ENCODE measurements at places on chromosomes 11 and 22. TPM values are rescaled to one million over a fixed set of nuclear protein-coding genes. Genes with fewer than 3 reads are reported as not detected.

The OR52N4 gene
- total RNA-seq = 1.6 TPM

The KRTAP5-11 gene
- not detected for total RNA-seq

The VPREB3 gene
- total RNA-seq = not detected

The MUC15 gene
- not detected for total RNA-seq

The MAML2 gene
- 38.3 TPM for total RNA-seq

The SAA4 gene
- total RNA-seq = not detected

The CASTOR1 gene
- total RNA-seq = 13.7 TPM

The PHOX2A gene
- total RNA-seq = not detected

The OR5D18 gene
- not detected for total RNA-seq

The FOSL1 gene
- 0.39 TPM for total RNA-seq

The ASPHD2 gene
- total RNA-seq = 4.1 TPM

The MYO7A gene
- 0.20 TPM for total RNA-seq

DNA sequence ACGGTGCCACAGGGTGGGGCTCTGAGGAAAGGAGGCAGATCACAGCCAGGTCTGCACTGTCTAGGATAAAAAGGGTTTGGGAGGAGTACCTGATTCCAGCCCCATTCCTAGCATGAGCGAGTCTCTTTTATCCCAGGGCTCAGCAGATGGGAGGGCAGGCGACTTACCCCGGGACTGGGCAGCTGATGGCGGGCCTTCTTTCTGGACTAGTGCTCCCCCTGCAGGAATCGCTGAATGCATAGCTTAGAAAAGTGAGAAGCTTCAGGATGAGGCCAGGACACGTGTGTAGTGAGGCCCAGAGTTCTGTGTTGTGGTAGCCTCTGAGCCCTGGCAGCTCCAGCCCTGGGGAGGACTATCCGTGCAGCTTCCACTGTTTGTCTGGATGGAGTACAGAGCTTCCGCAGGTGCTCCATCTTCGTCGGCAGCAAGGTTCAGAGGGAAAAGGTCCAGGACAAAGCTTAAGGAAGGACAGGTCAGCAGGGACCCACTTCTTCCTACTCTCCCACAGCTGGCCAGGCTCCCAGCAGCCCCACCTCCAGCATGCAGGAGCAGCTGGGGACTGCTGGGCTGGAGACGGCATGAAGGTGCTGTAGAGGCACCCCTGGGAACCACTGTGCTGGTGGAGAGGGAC, 30.4 kb downstream of the COMMD9 start:
- DNase-seq = no peak

GRCh38 chr11:114215871-114216795, 80.1 kb upstream of the NNMT start:
- DNase-seq = no peak

- DNase-seq = no peak
These were observed 1014.1 kb downstream of the LRRC4C start for GRCh38 chr11:40445391-40445790.

- no peak for DNase-seq
These were observed 66.9 kb upstream of the TENM4 start for GRCh38 chr11:79507706-79508105.

GRCh38 chr22:30201945-30202344, 44.6 kb downstream of the LIF start:
- DNase-seq = no peak

DNA sequence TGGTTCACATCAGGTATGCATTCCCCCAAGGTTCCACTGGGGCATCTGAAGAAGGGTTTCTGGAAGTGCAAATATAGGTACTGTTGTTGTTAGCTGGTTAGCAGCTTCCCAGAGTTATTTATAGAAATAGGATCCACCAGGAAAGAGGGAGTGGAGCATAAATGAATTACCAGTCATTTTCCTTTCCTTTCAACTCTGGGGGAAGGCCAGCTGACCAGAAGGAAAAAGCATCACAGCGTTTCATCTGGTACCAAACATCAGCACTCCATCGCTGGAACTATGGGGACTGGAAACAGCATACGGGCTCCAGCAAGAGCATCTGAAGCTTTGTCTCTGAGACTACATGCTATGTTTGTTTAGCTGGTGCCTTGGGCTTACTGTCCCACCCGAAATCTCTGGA, 378.2 kb upstream of the NARS2 start:
- DNase-seq = no peak

GRCh38 chr11:134383576-134384221, 28.3 kb downstream of the B3GAT1 start:
- DNase-seq = no peak

DNA sequence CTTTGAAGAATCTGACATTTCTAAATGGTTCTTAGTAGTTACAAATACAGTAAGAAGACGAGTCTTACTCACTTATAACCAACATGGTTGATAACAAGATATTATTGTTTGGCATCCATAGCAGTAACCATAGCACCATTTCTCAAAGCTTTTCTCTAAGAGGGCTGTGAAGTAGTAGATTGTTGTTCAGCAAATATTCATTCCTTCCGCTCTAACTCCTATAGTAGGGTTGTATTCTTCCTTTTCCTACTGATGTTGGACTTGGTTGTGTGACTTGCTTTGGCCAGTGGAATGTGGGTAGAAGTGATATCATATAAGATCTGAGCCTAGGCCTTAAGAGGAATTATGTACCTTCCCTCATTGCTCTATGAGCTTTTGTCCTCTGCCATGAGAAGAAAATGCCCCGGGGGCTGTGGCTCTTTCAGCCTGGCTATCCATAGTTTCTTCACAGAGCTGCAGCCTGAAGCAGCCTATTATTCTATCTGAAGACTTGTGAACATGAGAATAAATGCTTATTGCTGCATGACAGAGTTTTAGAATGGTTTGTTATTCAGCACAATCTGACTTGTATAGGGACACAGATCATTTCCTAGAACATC, 28.9 kb upstream of the ZBED5 start:
- no peak for DNase-seq

DNA sequence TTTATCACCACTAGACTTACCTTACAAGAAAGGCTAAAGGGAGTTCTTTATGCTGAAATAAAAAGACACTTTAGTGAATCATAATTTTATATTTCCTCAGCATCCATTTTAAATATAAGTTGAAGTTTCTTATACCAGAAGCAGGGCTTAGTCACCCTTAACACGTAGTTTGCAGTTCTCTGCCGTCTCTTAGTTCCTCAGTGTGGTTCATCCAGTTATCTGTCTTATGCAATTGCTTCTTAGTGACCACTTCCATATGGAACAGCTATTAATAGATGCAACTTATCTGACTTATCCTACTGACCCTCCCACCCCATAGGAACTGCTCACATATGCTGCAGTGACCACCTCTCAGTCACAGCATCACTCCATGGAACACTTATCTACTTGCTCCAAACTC, 11.7 kb upstream of the SLC36A4 start:
- no peak for DNase-seq

GRCh38 chr11:16985297-16985696, 28.9 kb downstream of the PLEKHA7 start:
- no peak for DNase-seq

GRCh38 chr11:11397036-11397415, 44.0 kb upstream of the CSNK2A3 start:
- DNase-seq = no peak

DNA sequence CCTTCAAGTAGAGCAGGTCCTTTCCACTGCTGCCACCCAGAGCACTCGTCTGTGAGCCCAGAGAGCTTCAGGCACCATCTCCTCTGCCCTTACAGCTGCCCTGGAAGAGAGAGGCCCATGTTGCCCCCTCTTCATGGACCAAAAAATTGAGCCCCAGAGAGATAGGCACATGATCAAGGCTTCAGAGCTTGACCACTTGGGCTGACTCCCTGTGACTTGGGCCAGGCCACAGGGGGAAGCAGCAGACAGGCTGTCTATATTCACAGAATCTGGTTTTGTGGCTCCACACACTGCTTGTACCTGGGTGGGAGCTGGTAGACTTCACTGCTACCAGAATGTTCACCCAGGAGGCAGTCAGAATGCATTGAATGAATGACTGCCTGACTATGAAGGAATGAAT, 58.2 kb downstream of the SMIM38 start:
- no peak for DNase-seq

DNA sequence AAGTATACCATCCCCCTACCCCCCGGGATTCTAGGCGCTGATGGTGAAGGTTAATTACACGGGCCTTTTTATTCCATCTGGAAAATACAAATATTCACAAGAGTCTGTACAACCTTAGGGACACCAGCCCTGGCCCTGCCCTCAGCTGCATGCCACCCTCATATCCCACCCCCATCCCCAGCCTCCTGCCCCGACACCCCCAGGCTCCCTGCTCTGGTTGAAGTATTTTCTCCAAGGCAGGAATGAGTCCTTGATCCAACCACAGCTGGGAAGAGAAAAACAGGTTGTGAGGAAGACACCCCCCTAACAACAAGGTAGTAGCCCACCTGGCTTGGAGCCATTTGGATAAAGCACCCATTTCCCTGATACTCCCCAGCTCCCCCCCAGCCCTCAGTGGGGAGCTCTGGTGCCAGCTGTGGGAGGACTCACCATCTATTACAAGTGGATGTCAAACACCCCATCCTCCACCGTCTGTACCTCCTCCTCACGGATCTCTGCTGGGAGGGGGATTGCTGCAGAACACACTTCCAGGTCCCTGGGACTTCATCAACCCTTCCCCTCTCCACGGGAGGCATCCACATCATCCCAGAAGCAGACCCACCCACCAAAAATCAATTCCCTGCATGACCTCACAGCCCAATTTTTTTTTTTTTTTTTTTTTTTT, 4.0 kb upstream of the NRXN2 start:
- DNase-seq = no peak

- DNase-seq = no peak
These were observed 1.6 kb upstream of the CRYBA4 start for GRCh38 chr22:26620197-26620596.

- DNase-seq = no peak
These were observed 14.5 kb downstream of the OTOG start for GRCh38 chr11:17561526-17561925.

DNA sequence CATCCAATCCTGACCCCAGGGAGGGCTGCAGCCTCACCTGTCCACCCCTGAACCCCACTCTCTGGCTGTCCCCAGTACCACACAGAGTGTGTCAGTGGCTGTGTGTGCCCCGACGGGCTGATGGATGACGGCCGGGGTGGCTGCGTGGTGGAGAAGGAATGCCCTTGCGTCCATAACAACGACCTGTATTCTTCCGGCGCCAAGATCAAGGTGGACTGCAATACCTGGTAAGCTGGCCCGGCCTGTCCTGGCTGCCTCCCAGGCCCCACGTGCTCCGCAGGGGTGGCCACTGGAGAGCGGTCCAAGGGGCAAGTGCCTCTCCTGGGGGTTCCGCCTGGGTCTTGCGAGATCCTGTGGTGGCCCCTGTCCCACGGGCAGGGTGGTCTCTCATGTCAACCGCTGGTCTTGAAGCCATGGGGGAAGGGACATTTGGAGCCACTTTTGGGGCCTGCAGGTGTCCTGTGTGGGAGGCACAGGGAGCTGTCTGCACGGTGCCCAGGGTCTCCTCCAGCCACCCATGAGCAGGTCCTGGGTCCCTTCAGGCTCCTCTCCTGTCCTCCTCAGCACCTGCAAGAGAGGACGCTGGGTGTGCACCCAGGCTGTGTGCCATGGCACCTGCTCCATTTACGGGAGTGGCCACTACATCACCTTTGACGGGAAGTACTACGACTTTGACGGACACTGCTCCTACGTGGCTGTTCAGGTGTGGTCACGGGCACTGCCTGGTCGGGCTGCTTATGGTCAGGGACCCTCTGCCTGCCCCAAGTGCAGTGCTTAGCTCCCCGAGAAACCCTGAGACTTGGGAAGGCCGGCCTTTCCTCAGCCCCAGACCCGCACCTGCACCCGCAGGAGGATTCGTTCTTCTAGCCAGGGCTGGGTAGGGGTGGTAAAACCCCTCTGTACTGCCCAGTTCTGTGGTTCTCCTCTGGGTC, 11.8 kb downstream of the MUC2 start:
- DNase-seq = no peak

GRCh38 chr11:93570759-93571413, 27.7 kb upstream of the SMCO4 start:
- DNase-seq = no peak

- DNase-seq = no peak
These were observed 1.1 kb downstream of the IGLL5 start for GRCh38 chr22:22888571-22889353.

DNA sequence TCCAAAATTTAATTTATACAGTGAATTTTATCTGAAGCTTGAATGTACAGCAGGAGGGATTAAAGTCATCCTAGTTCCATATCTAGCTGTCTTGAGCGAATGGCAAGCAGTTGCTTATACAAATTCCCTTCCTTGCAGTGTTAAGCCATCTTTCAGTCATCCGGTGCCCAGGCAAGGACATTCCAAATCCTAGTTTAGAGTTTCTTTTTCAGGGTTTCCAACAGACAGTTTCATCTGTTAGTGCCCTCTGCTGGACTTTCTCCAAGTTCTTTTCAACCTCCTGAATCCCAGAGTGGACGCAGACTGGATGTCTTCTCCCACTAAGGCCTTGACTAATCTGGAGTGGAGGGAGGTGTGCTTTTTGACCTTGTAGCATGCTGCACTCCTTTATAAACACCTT, 45.4 kb downstream of the GRAMD1B start:
- DNase-seq = no peak

DNA sequence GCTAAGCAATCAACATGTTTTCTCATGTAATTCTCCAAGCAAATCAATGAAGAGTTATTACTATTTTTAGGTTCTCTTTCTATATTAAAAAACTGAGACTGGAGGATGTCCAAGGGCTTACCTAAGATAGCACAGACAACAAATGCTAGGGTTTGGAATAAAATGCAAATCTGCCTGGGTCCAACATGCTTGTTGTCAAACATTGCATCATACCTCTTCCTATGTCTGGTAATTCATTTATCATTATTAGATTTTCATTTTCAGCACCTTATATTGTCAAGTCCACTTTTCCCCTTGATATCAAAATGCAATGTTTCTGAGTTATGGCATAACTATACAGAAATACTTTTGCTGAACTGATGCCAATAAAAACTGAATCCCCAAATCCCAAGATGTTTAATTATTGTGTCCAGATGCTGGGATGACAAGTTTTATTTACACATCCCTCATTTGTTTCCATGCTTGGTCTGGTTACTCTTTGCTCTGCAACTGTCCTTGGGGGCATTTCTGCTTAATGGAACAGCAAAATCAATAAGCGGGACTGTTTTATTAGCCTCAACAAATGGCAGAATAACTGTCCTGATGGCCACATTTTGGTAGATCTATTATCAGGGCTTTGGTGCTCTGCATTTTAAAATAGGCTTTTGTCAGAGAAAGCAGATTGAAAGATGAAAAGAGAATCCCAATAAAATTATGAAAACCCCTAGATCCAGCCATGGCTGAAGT, 86.0 kb downstream of the C11orf87 start:
- DNase-seq = no peak

GRCh38 chr22:22465782-22466181, 42.8 kb downstream of the ZNF280B start:
- DNase-seq = no peak

GRCh38 chr11:38594895-38595294, 1996.9 kb upstream of the RAG2 start:
- no peak for DNase-seq

DNA sequence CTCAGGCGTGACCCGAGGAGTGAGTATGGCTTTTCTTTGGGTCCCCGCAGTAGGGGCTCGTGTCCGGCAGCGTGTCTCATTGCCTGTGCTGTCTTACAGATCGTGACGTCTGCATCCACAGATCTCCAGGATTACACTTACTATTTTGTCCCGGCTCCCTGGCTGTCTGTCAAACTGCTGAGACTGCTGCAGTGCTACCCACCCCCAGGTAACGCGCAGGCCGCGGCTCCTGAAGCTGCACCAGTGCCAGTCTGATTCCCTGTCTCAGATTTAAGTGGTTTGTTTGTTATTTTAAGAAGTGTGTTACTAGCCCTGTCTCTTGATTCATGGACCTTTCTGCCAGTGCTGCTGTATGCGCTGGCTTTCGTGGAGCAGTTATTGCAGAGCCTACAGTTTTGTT, 52.0 kb downstream of the MUC6 start:
- DNase-seq = no peak

- DNase-seq = no peak
These were observed 435.5 kb downstream of the LUZP2 start for GRCh38 chr11:24932110-24933000.
